NCI-H2171 (cell line): ENCODE measurements at places on chromosomes 7 and 10.

- DNase-seq: no peak
Measured at GRCh38 chr7:73701357-73701995, 18.0 kb downstream of the STX1A start.

DNA sequence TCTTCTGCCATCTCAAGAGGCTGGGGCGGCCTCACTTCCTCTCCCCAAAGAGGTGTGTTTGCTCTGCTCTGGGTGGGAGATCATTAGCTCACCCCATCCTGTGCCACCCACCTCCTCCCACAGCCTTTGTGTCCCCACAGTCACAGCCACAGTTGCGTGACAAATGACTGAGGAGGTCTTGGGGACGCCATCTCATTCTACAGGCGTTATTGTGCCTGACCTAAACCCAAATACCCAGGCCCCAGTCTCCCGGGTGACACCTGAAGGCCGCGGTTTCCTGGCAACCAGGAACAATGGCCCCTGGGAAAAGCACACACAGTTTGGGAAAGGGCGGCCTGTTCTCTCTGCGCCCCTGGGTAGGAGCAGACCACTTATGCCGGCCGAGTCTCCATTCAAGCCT, 51.6 kb downstream of the SLIT1 start:
- DNase-seq: no peak

GRCh38 chr7:1418505-1419309, 40.6 kb downstream of the MICALL2 start:
- DNase-seq: peak; percentile 75

DNA sequence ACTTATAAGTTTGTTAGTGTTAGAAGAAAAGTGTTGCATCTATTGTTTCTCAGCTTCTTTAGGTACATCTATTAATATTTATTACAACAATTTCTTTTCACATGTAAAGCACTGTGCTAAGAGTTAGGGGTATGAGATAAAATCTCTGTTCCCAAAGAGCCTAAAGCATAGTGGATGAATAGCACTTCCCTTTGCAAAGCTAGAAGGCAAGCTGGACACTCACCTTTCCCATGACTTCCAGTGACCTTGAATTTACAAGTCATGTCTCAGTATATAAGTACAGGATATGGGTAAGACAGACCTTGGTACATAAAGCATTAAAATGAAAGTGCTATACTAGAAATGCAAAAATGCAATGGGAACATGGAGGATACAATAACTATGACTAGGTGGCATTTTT, 8.7 kb downstream of the CNNM1 start:
- no peak for DNase-seq

DNA sequence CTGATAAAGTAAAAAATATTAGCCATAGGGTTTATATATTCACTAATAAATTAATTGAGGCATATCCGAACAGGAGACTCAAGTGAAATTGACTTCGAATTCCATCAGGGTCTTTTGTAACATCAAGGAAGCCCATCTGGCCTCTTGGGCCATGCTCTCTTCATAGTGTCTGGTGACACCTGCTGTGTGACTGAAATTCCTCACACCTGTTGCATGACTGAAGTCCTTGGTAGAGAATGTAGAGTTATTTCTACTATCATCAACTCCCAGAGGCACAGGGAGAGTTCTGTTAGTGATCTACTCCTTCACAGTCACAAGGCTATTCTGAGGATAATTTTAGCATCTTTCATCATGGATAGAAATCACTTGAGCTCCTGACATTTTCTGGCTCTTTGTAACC, 138.3 kb upstream of the LSM8 start:
- DNase-seq: no peak

DNA sequence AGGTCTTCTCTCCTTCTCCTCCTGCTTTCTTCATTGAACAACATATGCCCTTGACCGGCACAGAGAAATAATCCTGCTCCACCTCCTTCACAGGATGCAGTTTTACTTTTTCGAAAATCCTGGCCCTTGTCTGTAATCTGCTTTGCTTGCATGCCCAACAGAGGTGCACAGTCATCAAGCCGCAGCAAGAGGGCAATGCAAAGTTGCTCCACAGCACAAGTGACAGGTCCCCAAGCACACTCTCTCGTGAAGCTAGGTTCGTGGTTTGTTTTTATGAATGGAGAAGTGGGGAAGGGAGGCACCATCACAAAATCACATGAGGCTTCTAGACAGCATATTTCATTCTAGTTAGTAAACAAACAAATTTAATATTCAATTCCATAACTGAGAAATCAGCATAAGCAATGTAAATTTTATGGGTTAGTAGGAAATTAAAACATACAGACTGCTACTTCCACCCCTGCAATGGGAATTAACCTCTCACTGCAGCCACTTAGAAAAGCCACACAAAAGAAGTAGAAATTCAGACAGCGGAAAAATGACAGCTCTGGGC, 178.8 kb downstream of the TPK1 start:
- no peak for DNase-seq

DNA sequence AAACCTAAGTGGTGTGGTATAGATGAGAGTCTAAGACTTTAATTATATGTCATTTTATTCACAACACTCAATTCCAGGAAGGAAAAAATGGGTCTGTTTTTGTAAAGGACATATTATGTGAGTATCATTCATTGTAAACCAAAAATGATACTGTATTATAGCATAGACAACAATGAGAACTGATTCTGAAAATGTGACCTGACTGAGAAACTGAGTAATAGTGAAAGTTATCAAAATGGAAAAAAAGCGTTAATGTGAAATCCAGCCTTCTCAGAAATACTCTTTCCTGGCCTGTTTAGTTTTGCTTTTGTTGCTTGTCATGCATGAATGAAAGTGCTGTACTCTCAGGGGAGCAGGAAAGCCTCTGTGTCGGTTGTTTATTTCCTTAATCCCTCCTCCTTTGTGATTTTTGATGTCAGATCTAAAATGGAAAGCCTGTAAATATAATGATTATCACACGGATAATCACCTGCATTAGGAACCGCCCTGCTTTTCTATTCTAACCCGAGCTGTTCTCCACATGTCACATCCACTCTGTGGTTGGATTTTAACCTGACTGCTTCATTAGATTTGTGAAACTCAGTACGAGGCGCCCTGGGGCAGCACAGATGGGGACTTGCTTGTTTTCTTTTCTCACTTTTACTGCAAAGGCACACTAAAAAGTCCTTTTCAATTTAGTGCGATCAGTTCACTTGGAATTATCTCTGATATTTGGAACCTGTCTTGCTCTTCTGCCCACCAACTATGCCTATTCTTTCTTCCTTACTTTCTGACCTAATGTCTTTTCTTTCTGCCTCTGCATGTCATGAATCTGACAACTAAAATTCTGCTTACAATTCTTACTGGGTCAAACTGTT, 240.9 kb upstream of the KAT6B start:
- peak; percentile 74 for DNase-seq

GRCh38 chr10:436911-437665, 252.4 kb downstream of the DIP2C start:
- DNase-seq: no peak

GRCh38 chr10:95297402-95297801, 6.6 kb upstream of the PDLIM1 start:
- DNase-seq: no peak

DNA sequence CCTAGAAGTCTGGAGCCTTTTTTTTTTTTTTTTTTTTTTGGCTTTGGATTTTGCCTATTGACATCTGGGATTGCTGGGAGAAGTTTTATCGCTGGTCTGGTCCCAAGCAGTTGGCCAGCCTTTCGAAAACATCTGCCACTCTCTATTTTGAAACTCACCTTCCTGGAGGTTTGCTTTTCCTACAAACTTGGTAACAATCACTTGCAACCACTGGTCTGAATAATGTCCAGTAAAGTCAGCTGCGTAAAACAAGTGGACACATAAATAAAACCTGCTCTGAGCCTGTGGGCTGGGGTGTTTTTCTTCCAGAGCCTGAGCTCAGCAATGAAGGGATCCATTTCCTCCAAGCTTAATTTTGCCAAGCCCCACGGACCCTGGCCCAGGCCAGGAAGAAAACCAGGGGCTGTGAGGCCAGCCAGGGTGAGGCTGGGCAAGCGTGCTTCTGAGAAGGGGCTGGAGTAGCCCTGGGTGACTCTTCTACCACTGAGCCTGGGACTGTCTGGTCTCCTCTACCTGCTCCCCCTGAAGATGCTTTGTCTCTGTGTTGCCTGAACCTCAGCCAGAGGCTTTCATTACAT, 202.2 kb downstream of the GFRA1 start:
- DNase-seq: no peak

- no peak for DNase-seq
Measured at GRCh38 chr7:38179776-38180226, 1.8 kb downstream of the STARD3NL start.

DNA sequence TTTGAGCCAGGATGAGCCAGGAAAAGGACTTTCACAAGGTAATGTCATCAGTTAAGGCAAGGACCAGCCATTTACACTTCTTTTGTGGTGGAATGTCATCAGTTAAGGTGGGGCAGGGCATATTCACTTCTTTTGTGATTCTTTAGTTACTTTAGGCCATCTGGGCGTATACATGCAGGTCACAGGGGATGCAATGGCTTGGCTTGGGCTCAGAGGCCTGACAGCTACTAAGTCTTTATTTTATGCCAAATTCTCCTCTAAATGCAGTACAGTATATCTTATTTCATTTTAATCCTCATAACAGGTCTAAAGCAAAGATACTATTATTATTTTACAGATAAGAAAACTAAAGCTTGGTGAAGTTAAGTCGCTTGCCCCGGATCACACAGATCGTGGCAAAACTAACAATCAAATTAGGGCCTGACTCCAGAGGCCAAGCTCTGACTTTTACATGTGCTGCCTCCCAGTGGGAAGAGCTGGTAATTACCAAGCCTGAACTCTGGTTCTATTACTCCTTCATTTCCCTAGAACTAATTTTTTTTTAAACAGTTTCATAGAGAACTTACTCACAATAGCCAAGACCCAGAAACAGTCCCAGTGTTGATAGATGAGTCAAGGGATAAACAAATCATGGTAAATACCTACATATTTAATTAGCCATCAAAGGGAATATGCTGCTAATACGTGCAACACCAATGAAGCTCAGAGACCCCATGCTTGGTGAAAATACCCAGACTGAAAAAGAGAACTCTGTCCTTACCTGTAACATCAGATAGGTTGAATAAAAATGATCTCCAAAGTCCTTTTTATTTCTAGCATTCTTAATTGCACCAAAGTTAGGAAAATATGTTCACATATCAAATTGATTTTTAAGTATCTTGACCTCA, 35.4 kb downstream of the C7orf25 start:
- no peak for DNase-seq

DNA sequence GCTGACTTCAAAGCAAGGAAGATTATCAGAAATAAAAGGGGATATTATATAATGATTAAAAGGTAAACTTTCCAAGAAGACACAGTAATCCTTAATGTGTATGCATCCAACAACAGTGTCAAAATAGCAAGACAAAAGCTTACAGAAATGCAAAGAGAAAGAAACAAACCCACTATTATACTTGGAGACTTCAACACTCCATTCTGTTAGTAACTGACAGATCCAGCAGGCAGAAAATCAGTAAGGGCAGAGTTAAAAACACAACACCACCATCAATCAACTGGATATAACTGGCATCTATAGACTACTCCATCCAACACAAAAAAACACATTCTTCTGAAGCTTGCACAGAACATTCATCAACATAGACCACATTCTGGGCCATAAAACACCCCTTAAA, 103.8 kb downstream of the OR13A1 start:
- no peak for DNase-seq
